ENCODE measurements at places on chromosomes 4 and X. TPM values are rescaled to one million over a fixed set of nuclear protein-coding genes. Genes with fewer than 3 reads are reported as not detected.

MAGEA9 gene
- not detected for total RNA-seq

KIAA1210 gene
- total RNA-seq = not detected

GLRA2 gene
- total RNA-seq = not detected

CLDN2 gene
- not detected for total RNA-seq

ETDB gene
- not detected for total RNA-seq

SLC9B1 gene
- total RNA-seq = 2.5 TPM

HOPX gene
- 240 TPM for total RNA-seq

IQSEC2 gene
- total RNA-seq = 3.5 TPM

ANOS1 gene
- total RNA-seq = not detected

DTHD1 gene
- total RNA-seq = 67.0 TPM

NIPAL1 gene
- not detected for total RNA-seq

DGAT2L6 gene
- total RNA-seq = not detected

RPL34 gene
- total RNA-seq = 1,229 TPM

Data from natural killer cell (primary cell).